ENCODE measurements at places on chromosomes 1 and 21.

DNA sequence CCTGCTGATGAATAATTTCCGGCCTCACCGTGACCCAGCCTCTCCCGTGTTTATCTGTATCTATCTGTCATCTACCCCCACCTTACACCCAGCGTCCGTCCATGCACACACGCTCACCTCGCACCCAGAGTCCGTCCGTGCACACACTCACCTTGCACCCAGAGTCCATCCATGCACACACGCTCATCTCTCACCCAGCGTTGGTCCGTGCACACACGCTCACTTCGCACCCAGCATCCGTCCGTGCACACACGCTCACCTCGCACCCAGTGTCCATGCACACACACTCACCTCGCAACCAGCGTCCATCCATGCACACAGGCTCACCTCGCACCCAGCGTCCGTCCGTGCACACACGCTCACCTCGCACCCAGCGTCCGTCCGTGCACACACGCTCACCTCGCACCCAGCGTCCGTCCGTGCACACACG, 25.0 kb upstream of the COL18A1 start:
- no peak for DNase-seq

DNA sequence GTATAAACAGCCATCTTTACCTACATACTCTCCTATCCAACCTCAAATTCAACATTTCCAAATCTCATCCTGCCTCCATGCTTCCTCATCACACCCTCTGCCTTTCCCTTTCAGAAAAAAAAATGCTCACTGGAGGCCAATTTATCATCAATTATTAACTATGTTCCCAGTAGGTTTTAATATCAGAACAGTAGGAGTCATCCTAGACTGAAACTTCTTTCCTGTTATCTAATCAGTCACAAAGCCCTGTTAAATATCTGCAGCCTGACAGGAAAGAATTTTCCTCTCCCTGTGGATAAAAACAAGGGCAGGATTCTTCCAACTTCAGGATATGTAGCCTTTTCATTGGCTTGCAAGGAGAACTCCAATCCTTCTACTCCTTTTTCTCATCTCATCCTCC, 28.4 kb downstream of the EGLN1 start:
- no peak for DNase-seq

GRCh38 chr1:26820784-26821269, 5.7 kb upstream of the ZDHHC18 start:
- DNase-seq, result no peak

DNA sequence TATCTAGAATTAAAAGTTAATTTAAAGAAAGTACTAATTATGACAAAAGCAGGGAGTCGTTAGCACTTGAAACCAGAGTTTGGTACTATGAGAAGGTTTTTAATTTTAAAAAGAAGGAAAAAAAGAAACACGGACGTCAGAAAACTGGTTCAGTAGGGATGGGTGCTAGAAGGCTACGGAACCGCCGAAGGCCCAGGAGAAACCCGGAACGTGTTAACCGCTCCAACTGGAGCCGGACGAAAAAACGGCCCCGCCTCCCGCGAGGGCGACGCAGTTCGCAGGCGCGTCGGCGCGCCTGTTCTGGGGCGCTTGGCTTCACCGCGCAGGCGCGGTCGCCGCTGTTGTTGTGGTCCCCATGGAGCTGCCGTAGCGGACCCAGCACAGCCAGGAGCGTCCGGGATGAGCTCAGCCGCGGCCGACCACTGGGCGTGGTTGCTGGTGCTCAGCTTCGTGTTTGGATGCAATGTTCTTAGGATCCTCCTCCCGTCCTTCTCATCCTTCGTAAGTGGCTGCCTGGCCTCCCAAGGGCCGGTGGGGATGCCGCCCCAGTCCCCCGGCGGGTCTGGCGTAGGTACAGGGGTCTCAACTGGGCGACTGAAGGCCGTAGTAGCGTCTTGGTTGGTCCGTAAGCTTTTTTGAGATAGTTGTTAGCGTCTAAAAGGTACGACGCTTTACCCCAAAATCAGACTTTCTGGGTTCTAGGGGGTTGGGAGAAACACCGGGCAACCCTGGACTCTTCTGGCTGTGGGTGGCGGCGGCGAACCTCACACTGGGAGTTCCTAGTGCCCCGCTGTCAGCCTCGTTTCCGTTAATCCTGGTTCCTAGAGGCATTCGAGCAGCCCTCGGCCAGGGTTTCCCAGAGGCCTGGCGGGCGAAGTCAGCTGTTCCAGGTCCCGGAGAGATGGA, 31.4 kb upstream of the HMGN1 start:
- DNase-seq, result peak; percentile 99

DNA sequence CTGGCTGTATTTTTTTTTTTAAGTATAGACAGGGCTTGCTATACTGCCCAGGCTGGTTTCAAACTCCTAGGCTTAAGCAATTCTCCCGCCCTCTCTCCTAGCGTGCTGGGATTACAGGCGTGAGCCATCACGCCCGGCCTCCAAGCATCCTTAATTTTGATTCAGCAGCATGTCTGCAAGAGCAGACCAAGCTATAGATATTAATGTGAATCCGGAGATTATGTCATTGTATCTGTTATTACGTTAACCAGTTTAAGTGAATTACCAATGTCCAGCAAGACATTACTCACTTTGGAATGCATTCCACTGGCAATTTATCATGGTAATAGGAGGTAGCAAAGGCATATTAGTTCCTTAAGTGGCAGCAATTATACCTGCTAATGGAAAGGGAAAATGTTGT, 179.7 kb downstream of the CHRM3 start:
- DNase-seq, result no peak

DNA sequence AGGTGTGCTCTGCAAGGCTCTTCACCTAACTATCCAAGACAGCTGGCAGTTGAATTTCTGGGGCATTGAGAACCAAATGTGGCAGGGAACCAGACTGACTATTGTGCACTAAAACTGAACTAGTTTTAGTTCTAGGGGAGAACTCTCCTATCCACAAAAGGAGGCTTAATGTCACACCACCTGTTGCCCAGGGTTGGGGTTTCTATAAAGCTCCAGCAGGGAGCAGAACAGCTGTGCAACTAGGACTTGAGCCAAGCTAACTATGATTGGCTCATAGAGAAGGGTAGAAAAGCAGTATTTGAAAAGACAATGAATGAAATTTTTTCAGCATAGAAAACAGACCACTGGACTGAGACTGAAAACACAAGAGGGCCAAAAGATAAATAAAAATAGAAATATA, 53.3 kb upstream of the FGGY start:
- DNase-seq, result no peak

DNA sequence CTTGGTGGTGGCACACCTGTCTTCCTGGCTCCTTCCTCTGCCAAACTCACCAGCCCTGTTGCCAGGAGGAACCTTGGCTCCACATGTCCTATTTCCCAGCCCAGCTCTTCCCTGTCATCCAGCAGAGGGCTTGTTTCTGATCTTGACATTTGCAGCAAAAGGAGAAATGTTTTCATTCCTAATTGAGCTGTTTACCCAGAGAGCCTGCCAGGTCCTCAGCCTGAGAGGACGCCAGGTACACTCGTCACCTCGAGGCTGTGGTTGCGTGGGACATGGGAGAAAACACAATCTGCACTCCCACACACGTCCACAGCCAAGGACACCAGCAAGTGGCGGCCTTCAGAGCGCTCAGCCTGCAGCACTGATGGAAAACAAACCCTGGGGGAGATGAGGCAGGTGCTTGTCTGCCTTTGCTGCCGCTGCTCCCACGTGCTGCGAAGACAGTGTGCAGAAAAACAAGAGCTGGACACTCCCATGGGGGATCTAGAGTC, 132.8 kb upstream of the CD34 start:
- DNase-seq, result no peak

DNA sequence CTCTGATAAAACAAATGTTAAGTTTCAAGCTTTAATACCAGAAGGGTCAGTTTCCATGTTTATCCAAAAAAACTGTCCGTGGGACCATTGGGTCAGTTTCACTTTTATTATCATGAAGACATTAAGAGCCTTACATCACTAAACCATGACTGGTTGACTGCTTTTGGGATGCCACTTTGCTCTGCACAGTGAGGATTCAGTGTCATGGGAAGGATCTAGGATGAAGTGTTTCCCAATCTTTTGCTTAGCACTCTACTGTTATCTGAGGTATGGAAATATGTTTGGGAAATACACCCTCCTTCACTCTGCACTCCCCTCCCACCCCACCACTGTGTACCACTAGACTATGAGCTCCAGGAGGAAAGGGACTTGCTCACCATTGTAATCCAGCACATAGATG, 16.3 kb downstream of the RPS6KC1 start:
- no peak for DNase-seq

DNA sequence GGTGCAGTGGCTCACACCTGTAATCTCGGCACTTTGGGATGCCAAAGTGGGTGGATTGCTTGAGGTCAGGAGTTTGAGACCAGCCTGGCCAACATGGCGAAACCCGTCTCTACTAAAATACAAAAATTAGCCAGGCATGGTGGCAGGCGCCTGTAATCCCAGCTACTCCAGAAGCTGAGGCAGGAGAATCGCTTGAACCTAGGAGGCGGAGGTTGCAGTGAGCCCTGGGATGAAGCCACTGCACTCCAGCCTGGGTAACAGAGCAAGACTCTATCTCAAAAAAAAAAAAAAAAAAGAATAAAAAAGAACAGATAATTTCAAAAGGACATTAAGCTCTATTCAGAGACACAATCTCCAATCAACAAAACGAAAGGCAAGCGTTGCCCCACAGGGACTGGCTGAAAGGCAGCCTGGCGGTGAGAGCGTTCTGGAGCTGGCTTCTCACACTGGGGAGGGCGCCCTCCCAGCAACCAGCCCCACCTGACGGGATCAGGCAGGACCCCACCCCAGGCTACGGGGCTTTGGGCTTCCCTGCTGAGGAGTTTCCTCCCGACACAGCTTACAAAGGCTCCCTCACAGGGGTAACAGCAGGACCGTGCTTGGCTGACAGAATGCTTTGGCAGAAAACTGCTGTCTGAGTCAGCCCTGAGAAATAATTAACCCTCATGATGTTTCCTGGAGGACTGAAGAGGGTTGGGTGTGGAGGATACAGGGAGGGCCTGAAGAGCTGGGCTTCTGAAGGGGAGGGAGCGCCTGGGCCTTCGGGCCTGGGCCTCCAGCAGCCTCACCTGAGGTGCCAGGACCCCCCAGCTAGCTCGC, 31.1 kb upstream of the SRP9 start:
- DNase-seq, result peak; percentile 98

DNA sequence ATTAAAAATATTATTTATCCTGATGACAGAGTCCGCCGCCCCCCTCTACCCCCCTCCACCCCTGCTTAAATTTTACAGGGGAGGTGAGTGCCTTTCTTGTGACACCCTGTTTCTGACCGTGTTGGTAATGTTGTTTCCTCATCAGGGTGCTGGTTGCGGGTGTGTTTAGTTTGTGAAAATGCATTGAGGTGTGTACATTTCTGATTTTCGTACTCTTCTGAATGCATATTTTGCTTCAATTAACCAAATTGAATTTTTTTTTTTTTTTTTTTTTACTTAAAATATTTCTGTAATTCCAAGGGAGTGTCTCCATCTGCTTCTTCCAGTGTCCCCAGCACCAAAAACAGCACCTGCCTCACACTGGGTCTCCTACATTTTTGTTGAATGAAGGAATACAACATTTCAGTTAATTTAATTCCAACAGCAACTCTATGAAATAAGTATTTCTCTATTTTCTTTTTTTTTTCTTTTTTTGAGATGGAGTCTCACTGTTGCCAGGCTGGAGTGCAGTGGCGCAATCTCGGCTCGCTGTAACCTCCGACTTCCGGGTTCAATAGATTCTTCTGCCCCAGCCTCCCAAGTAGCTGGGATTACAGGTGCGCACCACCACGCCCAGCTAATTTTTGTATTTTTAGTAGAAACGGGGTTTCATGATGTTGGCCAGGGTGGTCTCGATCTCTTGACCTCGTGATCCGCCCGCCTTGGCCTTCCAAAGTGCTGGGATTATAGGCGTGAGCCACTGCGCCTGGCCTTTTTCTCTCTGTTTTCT, 5.6 kb upstream of the SLC2A1 start:
- DNase-seq, result no peak

GRCh38 chr1:156476501-156477298, 23.9 kb downstream of the MEF2D start:
- peak; percentile 79 for DNase-seq

DNA sequence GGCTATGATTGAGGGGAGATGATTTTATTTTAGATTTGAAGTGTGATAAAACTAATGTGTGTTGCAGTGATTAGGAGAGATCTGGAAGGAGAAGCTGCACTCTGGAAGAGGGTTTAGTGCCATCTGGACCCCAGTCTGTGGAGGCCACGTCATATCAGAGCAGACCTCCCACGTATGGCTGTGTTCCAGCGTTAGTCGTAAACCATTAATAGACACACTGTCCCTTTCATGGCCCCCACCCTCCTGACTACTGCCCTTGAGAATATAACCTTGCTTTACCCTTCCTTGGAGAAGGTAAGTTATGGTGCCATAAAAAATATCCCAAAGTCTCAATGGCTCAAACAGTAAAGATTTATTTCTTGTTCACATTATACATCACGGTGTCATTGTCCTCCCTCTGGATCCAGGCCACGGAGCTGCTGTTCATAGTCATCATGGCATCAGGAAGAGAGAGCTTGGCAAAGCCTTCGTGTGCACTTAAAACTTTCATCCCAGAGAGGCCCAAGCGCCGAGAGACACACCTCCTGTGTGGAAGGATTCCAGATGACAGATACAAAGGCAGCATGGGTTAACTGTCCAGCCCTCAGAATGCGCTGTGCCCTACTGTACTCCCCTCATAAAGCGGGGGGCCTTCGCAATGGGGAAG, 33.2 kb downstream of the RHOU start:
- no peak for DNase-seq

- peak; percentile 90 for DNase-seq
These were observed at the start of gene NEK7 for GRCh38 chr1:198156745-198157240. TSS of gene NEK7 (plus strand) at chr1:198156998. CDS start at chr1:198232581, 75,583 bp downstream.

DNA sequence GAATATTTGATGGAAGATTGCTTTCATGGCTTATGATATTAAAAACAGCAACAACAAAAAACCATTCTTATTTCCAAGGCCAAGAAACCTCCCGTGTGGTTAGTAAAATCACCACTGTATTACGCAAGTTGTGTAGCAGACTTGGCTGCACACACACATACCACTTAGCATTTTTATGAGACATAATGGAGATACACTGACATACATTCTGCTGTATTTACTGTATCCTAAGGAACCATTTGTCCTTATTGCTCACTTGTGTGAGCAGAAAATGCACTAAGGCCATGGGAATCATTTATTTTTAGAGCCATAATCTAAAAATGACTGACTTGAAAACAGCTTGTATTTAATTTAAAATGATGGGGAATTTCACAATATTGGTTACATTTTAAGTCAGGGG, 584 bp upstream of the C1orf141 start:
- peak; percentile 81 for DNase-seq

GRCh38 chr1:61450454-61450853, 274.5 kb downstream of the TM2D1 start:
- DNase-seq, result peak; percentile 21

GRCh38 chr21:46661642-46662366, 26.3 kb downstream of the PRMT2 start:
- no peak for DNase-seq

DNA sequence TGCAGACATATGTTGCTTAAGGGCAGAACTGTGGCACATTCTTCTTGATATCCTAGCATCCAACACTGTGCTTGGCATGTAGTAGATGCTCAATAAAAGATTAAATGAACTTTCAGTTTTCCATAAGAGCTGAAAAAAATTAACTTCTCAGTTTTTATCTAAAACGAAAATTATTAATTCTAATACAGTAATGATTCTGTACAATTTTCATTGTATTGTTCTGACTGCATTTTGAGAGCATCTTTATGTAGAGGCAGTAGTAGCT, 46.6 kb downstream of the FGGY start:
- DNase-seq, result no peak

Measured in astrocyte of the spinal cord (primary cell).